ENCODE measurements at places on chromosomes 4 and X.

DNA sequence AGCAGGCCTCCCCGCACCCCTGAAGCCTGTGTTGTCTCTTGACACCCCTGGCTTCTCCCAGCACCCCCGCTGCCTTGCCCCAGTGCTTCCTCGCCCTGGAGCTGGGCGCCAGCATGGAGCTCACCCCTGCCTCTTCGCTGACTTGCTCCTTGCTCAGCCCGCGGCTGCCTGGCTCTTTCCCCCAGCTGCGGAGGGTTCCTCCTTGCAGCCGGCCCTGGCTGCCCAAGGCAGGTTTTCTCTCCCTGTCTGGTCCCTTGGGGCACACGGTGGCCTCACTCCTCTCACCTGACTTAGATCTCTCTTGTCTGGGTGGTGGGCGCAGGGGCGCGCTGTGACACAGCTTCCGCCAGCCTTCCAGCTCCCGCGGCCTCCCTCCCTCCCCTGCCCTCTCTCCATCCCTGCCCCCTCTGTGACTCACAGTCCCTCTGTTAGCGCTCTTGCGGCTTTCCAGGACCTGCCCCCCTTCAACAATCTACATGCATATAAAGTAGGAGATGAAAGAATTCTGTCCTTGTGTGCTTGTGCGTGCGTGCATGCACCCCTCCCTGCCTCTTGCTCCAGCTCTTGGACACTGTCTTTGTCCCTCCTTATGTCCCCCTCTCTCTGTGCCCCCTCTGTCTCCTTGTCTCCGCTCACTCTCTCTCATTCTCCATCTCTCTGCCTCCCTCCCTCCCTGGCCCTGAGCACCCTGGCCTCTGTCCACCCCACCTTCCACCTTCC, 2.2 kb downstream of the PLXNB3 start:
- peak; percentile 41 for DNase-seq

DNA sequence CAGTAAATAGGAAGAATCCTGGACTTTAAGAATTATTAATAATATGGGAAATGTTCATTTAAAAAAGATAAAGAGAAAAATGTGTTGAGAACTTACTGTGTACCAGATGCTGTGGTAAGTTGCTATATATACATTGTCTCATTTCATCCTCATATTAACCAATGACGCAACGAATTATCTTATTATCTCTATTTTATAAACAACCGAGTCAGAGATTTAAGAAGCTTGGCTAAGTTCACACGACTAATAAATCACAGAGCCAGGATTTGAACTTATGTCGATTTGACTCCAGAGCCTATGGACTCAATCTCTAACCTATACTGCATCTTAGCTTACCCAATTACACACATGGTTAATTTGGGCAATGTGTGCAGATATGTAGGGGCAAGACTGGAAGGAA, 15.5 kb upstream of the DCTD start:
- DNase-seq = no peak

DNA sequence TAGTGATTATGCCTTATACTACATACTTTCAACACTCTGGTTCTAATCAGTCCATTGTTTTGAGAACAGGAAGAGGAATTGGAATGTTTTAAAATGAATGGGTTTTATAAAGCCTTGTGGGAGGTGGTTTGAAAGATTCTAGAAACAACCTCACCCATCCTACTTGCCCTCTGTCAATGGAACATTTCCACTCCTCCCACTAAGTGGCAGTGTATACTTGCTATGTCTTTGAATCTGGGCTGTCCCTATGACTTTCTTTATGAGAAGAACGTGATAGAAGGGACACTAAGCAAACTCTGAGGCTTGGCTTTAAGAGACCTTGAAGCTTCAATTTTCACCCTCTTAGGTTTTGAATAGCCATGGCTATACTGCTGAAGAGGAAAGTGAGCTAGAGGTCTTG, 611.2 kb downstream of the PPP4R3C start:
- DNase-seq = no peak

DNA sequence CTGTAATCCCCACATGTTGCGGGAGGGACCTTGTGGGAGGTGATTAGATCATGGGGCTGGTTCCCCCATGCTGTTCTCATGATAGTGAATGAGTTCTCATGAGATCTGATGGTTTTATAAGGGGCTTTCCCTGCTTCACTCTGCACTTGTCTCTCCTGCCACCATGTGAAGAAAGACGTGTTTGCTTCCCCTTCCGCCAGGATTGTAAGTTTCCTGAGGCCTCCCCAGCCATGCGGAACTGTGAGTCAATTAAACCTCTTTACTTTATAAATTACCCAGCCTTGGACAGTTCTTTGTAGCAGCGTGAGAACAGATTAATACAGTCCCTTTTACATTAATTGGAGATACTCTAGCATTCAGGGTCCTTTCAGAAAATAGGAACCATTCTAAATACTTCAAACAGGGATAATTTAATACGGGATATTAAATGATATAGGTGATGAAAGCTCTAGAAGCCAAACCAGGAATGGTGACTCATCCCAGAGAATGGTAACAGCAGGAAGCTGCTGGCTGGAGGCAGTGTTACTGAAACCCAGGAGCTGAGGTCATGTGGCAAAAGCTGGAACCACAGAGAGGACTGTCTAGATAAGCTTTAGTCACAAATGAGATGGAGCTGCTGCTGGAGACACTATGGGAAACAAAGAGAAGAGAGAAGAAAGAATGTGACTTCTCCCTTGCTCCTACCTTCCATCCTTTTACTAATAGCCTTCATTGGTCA, 57.3 kb downstream of the GSTCD start:
- no peak for DNase-seq

- no peak for DNase-seq
Measured at GRCh38 chrX:119917877-119918276, 22.2 kb downstream of the AKAP14 start.

GRCh38 chrX:11745881-11746280, 12.2 kb upstream of the MSL3 start:
- DNase-seq = no peak

DNA sequence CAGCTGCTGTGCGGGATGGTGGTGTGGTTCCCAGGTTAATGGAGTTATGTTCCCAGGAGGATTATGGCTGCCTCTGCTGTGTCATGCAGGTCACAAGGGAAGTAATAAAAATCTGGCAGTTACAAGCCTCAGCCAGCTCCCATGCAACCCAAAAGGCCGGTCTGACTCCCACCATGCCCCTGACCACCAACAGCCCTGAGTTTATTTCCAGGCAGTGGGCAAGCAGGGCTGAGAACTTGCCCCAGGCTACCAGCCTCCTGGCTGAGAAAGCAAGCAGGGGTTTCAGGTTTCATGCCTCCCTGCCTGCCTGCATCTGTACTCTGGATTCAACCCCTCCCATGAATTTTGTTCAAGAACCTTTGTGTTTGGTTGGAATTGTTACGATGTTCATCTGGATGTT, 732.7 kb upstream of the POU3F4 start:
- no peak for DNase-seq

- no peak for DNase-seq
Measured at GRCh38 chr4:4271912-4272311, 18.0 kb downstream of the LYAR start.

DNA sequence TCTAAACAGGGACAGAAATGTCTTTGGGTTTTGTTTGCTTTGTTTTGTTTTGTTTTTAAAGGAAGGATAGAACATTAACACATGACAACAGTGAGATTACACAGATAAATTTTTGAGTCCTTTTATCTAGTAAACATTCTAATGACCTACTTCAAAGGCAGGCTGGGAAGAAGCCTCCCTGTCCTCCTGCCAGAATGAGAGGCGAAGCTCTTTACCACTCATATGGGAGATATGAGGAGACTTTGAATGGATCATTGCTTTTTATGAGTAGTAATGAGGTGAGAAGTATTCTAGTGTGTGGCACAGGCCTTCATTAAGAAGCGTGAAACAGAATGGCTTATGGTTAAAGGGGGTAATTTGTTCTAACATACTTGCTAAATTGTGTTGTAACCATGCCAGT, 172.0 kb downstream of the FBXO8 start:
- DNase-seq = no peak

DNA sequence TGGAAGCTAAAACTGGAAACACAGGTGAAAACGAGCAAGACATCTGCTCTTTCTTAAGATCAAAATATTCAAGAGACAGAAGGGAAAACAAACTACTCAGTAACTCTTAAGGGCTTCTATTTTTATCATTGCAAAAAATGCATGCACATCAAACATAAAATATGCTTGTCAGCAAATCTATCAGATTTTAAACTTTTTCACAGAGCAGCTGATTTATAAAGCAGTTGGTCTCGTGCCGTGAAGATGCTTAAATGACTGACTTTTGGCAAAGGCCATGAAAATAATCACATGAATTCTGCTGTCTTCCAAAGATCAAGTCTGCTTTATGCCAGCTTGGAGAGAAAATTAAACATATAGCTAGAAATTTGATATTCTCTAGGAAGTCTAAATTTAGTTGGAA, 482.1 kb upstream of the HS3ST1 start:
- DNase-seq = no peak

DNA sequence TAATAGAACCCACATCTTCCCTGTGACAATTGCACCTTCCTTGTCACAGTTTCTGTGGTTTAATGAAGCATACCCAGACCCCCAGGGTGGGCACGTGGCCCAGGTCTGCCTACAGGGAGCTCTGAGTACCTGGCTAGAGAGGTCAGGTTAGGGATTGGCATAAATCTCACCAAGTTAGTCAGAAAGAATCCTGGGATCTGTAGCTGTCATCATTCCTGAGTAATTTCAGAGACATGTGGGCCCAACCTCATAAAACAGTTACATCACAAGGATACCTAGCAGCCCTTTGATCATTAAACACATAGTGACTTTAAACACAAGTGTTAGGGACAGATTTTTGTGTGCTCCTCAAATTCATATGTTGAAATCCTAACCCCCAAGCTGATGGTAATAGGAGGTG, 123.0 kb downstream of the KDR start:
- no peak for DNase-seq

DNA sequence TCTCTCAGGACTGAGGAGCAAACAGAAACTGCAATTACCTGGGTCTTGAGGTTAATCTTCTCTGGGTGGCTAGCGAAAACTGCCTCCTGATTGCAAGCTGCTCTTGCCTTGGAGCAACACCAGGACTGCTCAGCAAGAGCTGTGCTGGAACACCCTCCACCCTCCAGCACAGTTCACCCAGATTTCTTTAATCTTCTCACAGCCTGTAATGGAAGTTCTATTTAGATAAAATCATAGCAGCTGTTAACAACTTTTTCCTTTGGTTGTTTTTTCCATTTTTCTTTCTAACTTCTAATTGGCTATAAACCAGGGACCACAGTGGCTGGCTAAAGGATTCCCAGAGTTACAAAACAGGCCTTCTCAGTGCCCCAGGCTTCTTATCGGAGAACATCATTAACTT, 36.3 kb downstream of the OPHN1 start:
- DNase-seq = no peak

GRCh38 chr4:10806953-10807645, 122.5 kb upstream of the CLNK start:
- no peak for DNase-seq

GRCh38 chr4:38489924-38490639, 173.9 kb upstream of the KLF3 start:
- DNase-seq = no peak

DNA sequence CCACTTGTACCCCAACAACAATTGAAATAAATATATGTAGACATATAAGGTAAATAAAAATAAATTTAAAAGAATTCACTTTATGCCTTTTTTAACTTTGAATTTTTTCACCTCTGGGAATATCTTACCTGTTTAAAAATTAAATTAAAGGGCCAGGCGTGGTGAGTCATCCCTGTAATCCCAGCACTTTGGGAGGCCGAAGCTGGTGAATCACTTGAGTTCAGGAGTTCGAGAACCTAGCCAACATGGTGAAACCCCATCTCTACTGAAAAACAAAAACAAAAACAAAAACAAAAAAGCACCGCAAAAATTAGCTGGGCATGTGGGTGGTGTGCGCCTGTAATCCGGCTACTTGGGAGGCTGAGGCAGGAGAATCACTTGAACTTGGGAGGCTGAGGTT, 164.8 kb downstream of the AASDH start:
- no peak for DNase-seq

GRCh38 chr4:149889991-149890390, 74.3 kb upstream of the IQCM start:
- DNase-seq = no peak

GRCh38 chrX:10597871-10598270, 22.5 kb downstream of the MID1 start:
- no peak for DNase-seq

DNA sequence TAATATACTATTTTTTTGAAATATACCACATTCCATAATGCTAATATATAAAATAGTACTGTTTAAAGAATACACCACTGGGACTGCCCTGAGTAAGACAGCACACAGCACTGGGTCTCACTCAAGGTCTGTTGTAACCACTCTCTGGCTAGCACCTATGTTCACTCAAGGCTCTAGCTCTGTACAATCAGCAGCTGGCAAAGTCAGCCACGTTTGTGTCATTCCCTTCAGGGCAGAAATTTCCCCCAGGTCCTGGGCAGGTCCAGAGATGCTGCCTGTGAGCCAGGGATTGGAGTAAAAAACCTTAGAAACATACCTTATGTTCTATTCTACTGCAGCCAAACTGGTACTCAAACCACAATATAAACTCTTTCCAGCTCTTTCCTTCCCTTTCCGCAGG, 1160.2 kb upstream of the ADGRL3 start:
- no peak for DNase-seq

- no peak for DNase-seq
Measured at GRCh38 chr4:3328814-3329663, 36.2 kb downstream of the RGS12 start.

GRCh38 chr4:182560358-182560757, 317.2 kb downstream of the TENM3 start:
- DNase-seq = no peak

- DNase-seq = no peak
Measured at GRCh38 chrX:31836479-31836878, 764.6 kb upstream of the FTHL17 start.

GRCh38 chr4:154415313-154415712, 76.3 kb downstream of the DCHS2 start:
- no peak for DNase-seq

DNA sequence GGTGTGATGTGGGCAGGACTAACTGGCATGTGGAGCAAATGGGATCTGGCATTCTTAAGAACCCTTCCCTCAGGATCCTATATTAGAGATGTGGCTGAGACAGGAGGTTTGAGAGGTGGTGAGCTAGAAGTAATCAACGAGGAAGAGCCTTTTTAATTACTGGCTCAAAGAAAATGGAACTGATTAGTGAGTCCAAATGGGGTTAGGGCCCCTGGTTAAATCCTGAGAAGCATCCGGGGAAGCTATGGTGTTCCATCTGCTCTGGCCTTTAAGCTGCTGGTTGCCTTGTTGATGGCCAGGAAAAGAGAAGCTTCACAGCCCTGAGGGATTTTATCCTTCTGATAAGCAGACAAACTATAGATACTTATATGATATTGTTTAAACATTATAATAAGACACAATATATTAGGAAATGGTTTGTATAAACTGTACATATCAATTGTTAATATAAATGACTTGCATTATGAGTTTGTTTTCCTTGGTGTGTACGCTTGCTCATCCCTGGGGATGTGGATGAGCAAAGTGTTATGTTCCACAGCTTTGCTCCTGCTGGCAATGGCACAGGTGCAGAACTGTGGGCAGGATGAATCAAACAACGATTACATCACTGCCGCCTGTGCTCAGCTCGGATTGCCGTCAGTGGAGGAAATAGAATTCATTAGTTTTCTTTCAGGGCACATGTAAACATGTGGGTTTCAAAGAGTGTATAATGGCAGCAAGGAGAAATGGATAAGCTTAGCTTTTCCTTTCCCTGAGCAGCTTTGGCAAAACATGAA, 328.6 kb upstream of the ARX start:
- no peak for DNase-seq

All from stimulated activated CD4-positive, alpha-beta T cell treated with anti-CD3 and anti-CD28 coated beads, Interleukin-2, amount 100 ng/mL, for 24 hours (primary cell).